ENCODE measurements at places on chromosomes 11 and 22. TPM values are rescaled to one million over a fixed set of nuclear protein-coding genes. Genes with fewer than 3 reads are reported as not detected.

NDUFC2 gene
- total RNA-seq = 146 TPM

OLFML1 gene
- total RNA-seq = 0.18 TPM

TSSK2 gene
- not detected for total RNA-seq

CYB5R2 gene
- 4.7 TPM for total RNA-seq

DNA sequence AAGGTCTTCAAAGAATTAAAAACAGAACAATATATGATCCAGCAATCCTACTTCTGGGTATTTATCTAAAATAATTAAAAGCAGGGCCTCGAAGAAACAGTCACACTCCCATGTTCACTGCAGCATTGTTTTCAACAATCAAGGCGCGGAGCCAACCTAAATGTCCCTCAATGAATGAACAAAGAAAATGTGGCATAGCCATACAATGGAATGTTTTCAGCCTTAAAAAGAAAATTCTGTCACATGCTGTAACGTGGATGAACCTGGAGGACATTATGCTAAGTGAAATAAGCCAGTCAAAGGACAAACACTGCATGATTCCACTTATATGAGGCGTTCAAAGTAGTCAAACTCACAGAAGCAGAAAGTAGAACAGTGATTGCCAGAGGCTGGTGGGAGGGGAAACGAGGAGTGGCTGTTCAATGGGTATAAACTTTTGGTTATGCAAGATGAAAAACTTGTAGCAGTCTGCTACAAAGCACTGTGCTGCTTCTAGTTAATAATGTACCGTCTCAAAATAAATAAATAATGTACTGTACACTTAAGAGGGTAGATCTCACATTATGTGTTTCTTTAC lies 41.2 kb downstream of the SNX19 start:
- no peak for DNase-seq
